Glutamatergic neuron (in vitro differentiated cells): ENCODE measurements at places on chromosomes 2 and 18. TPM values are rescaled to one million over a fixed set of nuclear protein-coding genes. Genes with fewer than 3 reads are reported as not detected.

MCEE gene
- total RNA-seq = 11.5 TPM

DNA sequence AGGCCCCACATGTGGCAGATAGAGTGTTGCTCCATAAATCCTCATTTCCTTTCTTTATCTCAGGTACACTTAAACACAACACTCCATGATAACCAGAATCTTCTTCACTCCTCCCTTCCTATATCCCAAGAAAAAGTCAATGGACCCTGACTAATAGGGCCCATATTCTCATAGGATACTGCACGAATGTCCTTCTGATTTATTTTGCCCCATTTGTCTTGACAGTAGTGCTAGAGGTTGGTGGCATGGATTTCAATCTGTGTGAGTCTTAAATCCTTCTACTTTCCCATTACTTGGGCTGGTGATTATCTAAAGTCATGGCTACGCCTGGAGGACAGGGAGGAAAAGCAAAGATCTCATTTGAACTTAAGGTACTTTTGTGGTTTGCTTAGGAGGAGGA is 156.0 kb downstream of the ACOXL start:
- DNase-seq = no peak

PRKD3 gene
- 47.9 TPM for total RNA-seq

DNA sequence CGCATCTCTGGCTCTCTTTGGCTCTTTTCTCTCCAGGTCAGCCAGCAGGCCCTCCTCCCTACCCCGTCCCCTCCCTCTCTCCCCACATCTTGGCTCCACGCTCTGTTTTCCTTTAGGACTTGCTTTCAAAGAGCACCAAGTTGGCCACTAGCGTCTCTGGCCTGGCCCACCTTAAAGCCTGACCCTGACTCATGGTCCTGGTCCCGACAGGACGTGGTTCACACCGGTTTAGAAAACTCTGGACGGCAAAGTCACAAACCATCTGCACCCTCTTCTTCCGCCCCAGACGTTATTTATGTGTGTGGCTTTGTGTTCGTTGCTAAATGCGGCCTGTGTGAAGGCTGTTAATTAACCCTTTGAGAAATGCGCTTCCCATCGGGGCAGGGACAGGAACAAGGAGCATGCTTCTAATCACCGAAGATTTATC is 169.0 kb upstream of the HAAO start:
- DNase-seq = no peak

CYS1 gene
- total RNA-seq = not detected

DNA sequence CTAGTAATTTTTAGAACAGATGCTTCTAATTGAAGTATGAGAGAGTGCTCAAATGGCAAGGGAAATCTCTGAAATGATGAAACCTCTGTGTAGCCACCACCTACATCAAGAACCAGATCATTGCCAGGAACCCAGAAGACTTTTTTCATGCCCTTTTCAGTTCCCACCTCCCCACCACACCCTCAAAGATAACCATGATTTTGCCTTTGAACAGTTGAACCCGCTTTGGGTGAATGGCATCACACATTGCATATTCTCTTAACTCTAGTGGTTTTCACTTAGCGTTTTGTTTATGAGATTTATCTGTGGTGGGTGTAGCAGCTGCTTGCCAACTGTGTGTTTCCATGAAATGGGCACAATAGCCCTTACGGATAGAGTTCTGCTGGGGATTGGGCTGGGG is 142.9 kb upstream of the HDAC4 start:
- DNase-seq = no peak

SCYGR8 gene
- total RNA-seq = not detected

TEKT4 gene
- total RNA-seq = not detected

- no peak for DNase-seq
Measured at GRCh38 chr18:78643004-78643403, 336.6 kb upstream of the SALL3 start.

- no peak for DNase-seq
Measured at GRCh38 chr2:26216587-26216986, 27.8 kb downstream of the HADHA start.

GRCh38 chr18:56907771-56908170 is 239.1 kb upstream of the BOD1L2 start:
- no peak for DNase-seq

LOXHD1 gene
- not detected for total RNA-seq

HOXD9 gene
- 0.44 TPM for total RNA-seq

- DNase-seq = no peak
Measured at GRCh38 chr18:25873833-25874232, 216.6 kb downstream of the SS18 start.

C1GALT1C1L gene
- 0.49 TPM for total RNA-seq

- DNase-seq = no peak
Measured at GRCh38 chr2:85111819-85112281, 21.3 kb upstream of the TCF7L1 start.

CD28 gene
- total RNA-seq = not detected

DNA sequence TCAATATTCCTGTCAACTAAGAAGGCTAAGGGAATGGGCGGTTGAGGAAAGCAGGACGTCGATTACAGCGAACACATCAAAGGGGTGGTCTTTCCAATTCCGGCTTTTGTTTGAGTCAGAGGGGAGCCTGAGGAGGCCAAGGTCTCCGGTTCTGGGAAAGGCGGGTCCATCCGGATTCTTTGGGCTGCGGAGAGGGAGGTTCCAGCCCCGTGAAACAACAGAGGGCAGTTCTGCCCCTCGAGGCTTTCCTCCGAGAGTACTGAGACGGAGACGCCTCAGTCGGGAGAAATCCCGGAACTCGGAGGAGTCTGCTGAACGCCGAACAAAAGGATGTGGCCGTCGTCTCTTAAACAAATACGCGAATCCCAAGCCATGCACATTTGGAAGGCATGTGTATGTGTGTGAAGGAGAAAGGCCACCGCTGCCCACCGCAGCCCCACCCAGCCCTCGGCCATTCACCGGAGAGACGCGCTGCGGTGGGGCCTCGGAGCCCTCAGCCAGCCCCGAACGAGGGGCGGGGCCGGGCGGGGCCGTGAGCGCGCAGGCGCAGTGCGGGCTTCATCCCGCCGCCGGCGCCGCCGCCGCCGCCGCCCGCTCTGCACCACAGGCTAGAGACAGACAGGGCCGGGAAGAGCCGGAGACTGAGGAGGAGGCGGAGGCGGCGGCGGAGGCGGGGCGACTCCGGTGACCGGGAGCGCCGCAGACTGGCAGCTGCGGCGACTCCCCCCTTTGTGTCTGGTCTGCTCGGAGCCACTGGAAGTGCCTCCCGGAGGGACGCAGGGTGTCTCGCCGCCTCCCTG is at the start of gene BMPR2:
Gene BMPR2 (plus strand): TSS at position 719 of the 800 bp plus-strand sequence. CDS start 1,148 bp downstream, outside the sequence.
- peak; percentile 88 for DNase-seq

- no peak for DNase-seq
Measured at GRCh38 chr2:60906395-60906794, 25.0 kb downstream of the REL start.

DNA sequence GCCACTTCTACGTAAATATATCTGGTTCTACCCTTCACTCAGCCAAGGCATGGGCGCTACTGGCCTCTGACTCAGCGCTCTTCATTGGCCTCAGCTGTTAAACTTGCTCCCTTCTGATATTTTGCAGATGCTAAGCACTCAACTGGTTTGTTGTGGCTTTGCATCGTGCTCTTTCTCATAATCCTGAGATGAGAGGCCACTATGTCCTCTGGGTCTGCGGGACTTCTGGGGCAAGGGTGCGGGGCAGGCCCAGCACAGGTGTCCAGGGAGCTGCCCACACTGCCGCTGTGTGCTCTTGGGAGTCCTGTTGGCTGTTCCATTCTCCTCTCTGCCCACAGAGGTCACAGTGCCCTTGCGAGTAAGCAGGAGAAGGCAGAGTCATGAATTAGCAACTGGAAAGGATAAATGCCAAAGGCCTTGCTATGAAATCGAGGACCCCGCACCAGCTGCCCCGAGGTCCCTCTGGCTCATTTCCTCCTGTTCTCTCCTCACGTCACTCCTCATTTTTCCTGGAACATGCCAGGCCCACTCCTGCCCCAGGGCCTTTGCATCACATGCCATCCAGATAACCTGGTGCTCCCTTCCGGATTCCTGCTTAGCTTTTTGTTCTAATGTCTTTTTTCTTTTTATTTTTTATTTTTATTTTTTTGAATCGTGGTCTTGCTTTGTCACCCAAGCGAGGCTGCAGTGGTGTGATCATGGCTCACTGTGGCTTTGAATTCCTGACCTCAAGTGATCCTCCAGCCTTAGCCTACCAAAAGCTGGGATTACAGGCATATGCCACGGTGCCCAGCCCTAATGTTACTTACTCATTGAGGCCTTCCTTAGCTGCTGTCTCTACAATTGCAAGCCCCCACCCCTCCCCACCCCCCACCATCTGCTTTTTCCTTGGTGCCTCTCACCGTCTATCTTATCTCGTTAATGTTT is 34.9 kb upstream of the MAT2A start:
- no peak for DNase-seq

MOGAT1 gene
- not detected for total RNA-seq

DPP10 gene
- 15.1 TPM for total RNA-seq

DNA sequence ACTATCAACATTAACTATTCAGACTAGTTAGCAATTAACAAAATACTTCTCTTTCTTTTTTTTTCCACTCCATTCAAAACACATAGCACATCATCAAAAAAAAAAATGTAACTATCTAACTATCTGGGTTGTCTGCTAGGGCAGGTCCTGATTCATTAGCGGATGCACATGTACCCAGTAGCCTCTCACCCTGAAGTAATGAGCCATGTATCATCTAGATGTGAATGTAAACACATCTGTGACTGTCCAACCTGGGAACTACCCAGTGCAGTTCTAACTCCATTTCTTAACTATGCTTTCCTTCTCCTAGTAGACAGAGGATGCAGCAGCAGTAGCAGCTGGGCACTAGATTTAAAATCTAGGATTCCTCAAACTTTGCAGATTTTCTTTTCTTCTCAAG is 183.1 kb upstream of the PIK3C3 start:
- DNase-seq = no peak

DNA sequence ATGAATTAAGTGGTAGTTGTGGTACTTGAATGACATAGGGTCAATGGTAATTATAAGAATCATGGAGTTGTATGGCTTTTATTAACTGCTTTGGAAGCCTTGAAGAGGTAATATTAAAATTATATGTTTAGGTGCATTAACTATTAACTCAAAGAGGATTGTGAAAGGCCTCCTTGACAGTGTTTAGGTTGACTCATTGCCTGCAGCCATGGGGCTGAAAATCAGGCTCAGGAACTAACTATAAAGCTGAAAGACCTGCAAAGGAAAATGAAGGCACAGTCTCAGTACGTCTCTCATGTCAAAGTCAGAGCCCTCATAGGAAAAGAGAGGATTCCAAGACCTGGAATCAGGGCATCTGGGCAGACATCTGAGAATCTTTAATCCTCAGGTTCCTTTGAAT is 31.0 kb downstream of the CACNB4 start:
- no peak for DNase-seq

DNA sequence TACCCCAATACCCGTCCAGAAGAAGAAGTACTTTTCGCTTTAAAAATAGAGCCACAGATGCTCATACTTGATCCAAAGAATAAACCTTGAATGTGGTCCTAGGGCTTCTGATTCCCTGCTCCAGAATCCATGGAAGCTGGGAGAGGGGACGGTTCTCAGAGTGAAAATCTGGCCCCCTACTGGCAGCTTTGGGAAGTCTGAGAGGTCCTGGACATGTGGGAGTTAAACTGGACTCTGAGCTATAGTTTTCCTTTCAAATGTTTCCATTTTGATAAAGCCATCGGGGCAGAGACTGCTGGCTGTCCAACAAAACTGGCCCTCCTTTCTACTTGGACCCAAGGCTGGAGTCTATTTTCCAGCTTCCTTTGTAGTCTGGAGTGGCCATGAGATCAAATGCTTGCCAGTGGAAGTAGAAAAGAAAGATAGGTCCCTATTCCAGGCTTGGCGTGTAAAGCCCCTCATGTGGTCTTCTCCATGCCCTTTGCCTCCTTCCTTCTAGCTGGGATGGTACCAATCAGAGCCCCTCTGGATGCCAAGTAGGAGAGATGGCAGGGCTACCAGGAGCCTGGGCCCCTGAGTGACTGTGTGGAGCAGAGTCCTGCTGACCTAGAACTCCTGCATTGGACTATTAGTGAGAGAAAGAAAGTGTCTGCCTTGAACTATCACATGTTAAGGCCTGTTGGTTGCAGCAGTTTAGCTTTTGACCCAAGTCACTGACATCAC is 37.7 kb upstream of the TBC1D8 start:
- peak; percentile 78 for DNase-seq

- DNase-seq = no peak
Measured at GRCh38 chr18:21047126-21047525, 64.5 kb downstream of the ROCK1 start.

DNA sequence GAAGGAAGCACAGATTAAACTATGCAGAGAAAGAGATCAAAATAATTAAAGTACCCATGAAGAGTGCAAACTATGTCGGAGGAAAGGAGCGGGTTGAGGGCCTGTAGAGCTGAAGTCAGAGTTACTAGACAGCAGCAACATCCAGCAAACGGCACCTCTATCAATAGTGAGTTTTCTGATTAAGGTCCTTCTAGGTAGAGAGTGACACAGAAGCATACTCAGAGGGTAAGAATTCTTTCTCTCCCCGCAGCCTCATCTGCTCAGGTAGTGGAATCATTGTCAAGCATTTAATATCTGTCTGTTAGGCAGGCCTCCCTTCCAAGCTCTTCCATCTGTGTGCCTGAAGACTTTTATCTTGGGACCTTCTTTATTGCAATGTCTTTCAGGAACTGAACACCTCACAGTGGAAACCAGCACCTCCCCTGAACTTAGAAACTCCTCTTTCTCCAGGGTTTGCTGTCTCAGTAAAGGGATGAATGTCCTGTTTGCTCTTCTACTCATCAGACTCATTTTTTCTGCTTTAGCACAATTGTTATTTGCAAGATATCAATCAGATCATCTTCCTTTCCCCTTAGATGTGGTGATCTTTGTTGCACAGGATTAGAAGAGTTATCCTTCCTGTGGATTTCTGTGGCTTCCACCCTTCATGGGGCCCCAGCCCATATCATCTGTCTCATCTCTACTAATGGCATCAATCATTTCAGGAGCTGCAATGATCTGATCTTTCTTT is 28.8 kb downstream of the SP140 start:
- DNase-seq = no peak

GRCh38 chr2:216139884-216140283 is 30.7 kb downstream of the XRCC5 start:
- DNase-seq = no peak

C2orf81 gene
- total RNA-seq = 3.7 TPM

GRCh38 chr2:24508878-24509277 is 17.8 kb downstream of the NCOA1 start:
- DNase-seq = no peak

- no peak for DNase-seq
Measured at GRCh38 chr18:42525905-42526304, 570.9 kb downstream of the PIK3C3 start.

DNA sequence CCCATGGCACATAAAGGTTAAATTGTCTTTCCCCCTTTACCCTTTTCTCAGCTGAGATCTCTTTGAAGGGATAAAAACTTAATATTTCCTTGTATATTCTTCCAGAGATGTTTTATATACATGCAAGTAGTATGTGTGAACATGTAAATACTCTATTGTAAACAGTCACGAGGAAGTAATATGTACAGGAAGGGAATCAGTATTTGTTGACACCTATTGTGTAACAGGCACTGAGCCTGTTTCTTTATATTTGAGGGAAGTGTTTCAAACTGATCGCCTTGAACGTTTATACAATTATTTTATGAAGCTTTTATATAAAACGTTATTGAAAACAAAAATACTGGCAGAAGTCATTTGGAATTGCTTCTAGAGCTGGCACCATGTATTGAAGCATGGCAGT is 13.2 kb downstream of the RALBP1 start:
- DNase-seq = no peak

- DNase-seq = no peak
Measured at GRCh38 chr18:55166260-55166598, 207.0 kb upstream of the CCDC68 start.
